ENCODE measurements at places on chromosomes 5 and 9.
A peak's percentile ranks its signal among the peaks of the same experiment; 100 is the strongest.

GRCh38 chr9:9556865-9557803, 1055.7 kb downstream of the PTPRD start:
- DNase-seq = no peak

- DNase-seq = no peak
Observed at GRCh38 chr5:96717874-96718273, 55.7 kb downstream of the CAST start.

- DNase-seq = no peak
Observed at GRCh38 chr9:32376285-32376684, 8.2 kb upstream of the ACO1 start.

GRCh38 chr5:127967983-127968592, 115.5 kb upstream of the SLC12A2 start:
- DNase-seq = no peak

- no peak for DNase-seq
Observed at GRCh38 chr5:148820461-148821395, 5.7 kb upstream of the ADRB2 start.

DNA sequence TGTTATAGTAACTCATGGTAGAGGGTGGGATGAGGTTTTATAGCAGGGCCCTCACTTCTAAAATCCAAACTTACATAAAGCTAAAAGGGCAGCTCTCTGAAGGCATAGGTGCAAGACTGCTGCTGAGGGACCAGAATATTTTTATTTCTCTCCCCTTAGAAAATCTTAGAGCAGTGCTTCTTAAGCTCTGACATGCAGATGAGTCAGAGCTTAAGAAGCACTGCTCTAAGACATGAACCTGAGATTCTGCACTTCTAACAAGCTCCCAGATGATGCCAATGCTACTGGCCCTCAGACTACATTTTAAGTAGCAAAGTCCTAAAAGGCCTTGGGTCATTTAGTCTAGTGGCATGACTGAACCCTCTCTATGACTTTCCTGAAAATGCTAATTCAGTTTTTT, 97.6 kb upstream of the SPRY4 start:
- DNase-seq = no peak

DNA sequence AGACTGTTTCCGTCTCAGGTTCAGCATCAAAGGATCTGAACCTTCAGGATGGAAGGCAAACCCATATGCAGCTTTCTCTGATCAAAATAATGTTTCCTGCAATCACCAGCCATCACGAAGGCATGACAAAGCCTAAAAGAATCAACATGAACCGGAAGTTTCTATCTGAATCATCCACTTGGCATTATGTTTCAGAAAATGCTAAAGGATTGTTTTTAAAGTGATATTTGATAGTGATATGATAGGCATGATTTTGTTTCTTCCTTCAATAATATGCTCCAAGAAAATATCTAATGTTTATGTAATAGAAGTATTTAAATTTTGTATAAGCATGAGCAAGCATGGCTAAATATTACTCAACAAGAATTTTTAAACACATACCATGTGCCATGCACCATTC, 219.6 kb downstream of the PLK2 start:
- no peak for DNase-seq

DNA sequence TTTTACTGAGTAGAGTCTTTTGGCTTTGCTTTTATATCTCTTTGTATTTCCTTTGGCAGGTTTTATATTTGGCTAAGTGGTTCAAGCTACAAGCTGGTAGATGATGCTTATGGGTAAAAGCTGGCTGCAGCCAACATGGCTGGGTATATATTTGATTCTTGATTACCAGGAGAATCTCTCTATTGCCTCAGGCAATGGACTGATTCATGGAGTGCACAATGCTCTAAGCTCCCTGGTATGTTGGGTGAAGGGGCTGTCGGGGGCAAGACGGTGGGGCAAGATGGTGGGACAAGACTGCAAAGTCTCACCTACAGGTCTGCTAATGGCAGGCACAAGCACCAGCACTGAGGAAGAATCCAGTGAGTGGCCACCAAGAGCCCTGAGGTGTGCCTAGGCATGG, 366.6 kb downstream of the DMAC1 start:
- DNase-seq = no peak

DNA sequence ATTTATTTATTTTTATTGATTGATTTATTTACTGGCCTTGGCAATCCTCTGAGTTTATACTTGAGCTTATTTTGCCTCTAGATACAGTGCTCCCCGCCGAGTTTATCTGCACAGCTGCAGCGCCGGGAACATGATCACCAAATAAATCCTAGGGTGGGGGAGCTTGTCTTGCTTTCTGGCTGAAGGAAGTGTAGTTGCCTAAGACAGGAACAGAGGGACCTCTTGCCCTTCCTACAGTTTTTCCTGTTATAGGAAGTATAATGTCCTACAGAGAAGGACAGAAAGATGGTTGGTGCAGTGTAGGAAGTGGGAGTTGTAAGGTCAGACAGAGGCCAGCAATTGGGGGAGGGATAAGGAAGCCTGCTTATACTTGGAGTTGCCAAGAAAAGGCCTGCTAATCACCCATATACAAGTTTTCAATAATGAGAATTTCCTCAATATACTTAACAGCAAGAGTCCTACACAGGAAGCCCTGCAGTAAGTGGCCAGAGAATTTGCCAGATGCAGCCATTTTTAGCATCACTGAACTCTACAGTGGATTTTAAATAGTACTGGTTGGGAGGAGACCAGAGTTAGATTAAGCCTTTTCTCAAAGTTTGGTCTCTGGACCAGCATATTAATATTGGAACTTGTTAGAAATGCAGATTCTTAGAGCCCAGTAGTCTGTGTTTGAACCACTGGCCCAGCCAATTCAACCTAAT, 7.7 kb downstream of the AOPEP start:
- DNase-seq = no peak

DNA sequence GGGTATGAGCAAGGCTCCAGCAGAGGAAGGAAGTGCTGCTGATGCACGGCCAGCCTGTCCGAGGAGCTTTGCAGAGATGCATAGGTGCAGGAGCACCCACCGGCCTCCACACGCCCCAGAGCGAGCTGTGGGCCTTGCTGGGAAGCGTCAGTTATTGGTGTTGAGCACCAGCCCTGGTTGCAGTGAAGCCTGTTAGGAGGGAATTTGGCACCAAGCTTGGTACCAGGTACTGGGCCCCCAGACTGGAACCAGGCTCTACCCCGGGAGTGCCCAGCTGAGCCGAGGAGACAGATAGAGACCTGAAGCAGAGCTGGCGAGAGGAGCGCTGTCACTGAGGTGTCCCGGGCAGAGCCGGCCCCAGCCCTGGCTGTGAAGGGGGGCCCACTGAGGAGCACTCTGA, 5.2 kb downstream of the TCF7 start:
- DNase-seq = no peak

- no peak for DNase-seq
Observed at GRCh38 chr5:150626853-150627276, 13.6 kb upstream of the SYNPO start.

DNA sequence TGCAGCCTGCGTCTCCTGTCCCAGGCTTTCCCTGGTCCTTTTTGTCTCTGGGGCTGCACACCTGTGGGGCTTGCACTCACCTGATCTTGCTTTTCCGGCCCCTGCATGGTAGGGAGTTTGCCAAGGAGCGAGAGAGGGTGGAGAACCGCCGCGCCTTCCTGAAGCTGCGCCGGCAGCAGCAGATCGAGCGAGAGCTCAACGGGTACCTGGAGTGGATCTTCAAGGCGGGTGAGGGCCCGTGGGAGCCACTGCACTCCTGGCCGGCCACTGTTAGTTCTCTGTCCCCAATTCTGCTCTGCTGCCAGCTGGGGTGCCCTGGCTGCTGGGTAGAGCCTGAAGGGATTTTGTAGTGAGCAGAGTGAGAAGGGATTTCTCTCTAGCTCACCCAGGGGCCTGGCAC, 78.0 kb downstream of the CACNA1B start:
- peak; percentile 35 for DNase-seq

DNA sequence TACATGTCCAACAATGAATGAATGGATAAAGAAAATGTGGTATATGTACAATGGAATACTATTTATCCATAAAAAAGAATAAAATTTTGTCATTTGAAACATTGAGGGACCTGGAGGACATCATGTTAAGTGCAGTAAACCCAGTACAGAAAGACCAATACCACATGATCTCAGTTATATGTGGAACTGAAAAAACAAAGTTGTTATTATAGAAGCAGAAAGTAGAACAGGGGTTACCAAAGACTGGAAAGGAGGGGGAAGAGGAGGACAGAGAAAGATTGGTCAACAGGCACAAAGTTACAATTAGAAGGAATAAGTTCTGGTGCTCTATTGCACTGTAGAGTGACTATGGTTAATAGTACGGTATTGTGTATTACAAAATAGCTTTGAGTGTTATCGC, 233.8 kb downstream of the SEMA6A start:
- DNase-seq = no peak

DNA sequence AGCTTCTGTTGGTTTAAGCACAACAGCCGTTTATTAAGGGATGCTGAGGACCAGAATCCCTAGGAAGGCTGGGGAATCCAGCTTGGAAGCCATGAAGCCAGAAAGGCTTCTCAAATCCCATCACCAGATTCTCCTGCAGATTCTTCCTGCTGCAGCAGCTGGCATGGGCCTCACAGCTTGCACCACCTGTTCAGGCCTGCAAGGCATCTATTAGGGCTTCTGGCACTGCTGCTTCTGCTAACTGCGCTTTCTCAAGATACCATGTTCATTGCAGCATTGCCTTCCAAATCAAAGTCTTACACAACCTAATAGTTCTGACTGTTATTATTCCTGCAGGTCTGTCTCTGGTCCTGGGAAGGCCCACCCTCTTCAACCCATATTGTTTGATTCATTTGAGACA, 51.2 kb upstream of the ZNF366 start:
- no peak for DNase-seq
